Upper lobe of left lung (tissue), 6 donors: ENCODE measurements at places on chromosomes 7 and 10. TPM values are rescaled to one million over a fixed set of nuclear protein-coding genes. Genes with fewer than 3 reads are reported as not detected.

DNA sequence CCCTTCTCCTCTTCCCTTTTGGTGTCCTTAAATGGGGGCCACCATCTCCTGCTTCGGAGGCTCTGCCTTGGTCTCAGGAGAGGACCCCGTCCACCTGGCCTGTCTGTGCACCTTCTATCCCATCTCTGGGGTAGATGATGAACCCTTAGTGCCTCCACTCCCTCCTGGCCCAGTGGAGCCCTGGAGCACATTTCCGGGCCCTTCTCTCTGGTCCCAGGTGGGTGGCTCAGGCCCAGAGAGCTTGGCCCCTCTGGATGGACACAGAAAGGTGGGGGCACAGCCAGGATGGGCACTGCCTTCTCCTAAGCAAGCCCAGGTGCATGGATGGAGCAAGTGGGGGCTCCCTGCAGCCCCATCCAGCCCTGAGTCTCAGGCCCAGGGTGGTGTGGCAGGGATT lies 121.4 kb upstream of the RET start:
- peaks cover 15% of the 10 kb centered on the region for H3K4me1 ChIP-seq
- no peak overlapping the region for H3K27ac ChIP-seq
- no peaks in the 10 kb centered on the region for H3K36me3 ChIP-seq
- no peak overlapping the region for H3K4me3 ChIP-seq
- no peaks in the 10 kb centered on the region for H3K27me3 ChIP-seq

- no peaks in the 10 kb centered on the region for H3K36me3 ChIP-seq
- DNase-seq: no peak
- no peak overlapping the region for H3K27ac ChIP-seq
- H3K27me3 ChIP-seq: peaks cover 21% of the 10 kb centered on the region
- H3K4me3 ChIP-seq: no peak overlapping the region
These were observed 4.6 kb upstream of the TWIST1 start for GRCh38 chr7:19121977-19122588.

ZWINT gene
- total RNA-seq: 6.1 TPM

DNA sequence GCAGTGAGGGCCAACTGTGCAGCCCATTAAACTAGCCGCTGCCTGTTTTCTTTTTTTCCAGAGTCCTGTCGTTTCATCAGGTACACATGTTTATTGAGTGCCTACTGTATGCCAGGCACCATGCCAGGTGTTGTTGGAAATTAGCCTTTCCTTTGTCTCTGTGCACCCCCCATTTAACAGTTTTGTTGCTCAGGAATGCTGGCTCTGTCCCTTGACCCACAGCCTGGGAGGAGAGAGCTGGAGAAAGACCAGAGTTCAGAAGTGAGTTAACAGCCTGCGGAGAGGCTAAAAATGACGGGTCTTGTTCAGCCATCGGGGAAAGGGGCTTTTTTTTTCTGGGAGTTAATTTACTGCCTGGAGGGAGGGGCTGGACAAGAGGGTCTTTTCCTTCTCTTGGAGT lies 1.3 kb downstream of the LRMDA start:
- H3K27ac ChIP-seq: no peak overlapping the region
- no peak overlapping the region for H3K4me3 ChIP-seq
- no peaks in the 10 kb centered on the region for H3K27me3 ChIP-seq
- DNase-seq: no peak
- no peaks in the 10 kb centered on the region for H3K36me3 ChIP-seq

PCLO gene
- total RNA-seq: 5.2 TPM

DNA sequence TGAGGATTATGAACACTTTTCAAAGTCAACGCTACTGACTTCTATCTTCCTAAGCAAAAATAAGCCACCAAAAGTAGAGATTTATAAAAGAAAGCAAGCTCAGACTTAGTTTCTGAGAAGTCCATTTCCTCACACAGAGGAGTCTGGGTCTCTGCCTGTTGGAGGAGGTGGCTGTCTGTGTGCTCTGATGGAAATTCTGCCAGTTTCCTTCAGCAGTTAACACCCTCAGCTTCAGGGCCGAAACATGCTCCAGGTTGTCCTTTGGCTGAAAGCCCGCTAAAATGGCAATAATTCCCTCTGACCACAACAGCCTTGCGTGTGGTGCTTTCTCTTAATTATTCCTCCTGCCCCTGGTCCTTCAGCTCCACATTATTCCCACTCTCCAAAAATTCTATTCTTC lies 127.8 kb upstream of the LAMB4 start:
- no peaks in the 10 kb centered on the region for H3K36me3 ChIP-seq
- no peak for DNase-seq
- H3K4me1 ChIP-seq: no peaks in the 10 kb centered on the region
- H3K27me3 ChIP-seq: no peaks in the 10 kb centered on the region
- no peak overlapping the region for H3K27ac ChIP-seq

DNA sequence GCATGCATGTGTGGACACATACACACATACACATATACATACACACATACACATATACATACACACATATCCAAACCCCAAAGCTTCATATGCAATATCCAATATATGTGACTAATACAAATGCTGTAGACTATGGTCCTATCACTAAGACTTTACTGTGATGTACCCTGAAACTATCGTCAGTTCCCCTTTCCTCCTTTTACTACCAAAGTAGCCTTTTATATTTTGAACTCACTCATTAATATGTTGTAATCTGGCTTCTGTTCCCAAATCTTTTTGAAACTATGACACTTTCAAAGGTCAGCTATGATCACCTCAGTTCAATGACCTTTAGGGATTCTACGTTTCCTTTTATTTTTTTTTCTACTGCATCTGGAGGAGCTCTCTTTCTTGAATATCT lies 64.8 kb upstream of the TFEC start:
- H3K4me1 ChIP-seq: no peaks in the 10 kb centered on the region
- no peak for DNase-seq
- H3K4me3 ChIP-seq: no peak overlapping the region
- no peaks in the 10 kb centered on the region for H3K27me3 ChIP-seq

GRCh38 chr7:78636727-78637126 lies 816.7 kb downstream of the MAGI2 start:
- H3K4me3 ChIP-seq: no peak overlapping the region
- H3K4me1 ChIP-seq: no peaks in the 10 kb centered on the region
- H3K36me3 ChIP-seq: no peaks in the 10 kb centered on the region

DNA sequence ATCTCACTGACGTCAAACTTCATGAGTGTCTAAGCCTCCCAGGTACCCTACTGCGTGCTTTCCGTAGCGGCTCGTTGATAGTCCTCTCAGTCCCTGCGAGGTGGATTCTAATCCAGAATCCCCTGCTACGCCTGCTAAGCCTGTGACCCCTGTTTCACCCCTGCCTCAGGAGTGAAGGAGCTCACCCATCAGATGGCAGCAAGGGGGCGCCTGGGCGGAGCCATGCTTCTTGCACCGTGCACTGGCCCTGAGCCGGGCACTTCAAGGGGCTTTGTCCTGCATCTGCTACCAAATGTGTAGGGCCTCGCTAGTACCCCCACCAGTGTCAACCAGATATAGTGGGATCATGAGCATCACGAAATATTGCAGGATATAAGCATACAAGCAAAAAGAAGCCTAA lies 918 bp upstream of the STRA8 start:
- H3K27me3 ChIP-seq: no peaks in the 10 kb centered on the region
- H3K36me3 ChIP-seq: no peaks in the 10 kb centered on the region
- H3K4me3 ChIP-seq: no peak overlapping the region
- H3K4me1 ChIP-seq: no peaks in the 10 kb centered on the region

PAPOLB gene
- 0.23 TPM for total RNA-seq

DNA sequence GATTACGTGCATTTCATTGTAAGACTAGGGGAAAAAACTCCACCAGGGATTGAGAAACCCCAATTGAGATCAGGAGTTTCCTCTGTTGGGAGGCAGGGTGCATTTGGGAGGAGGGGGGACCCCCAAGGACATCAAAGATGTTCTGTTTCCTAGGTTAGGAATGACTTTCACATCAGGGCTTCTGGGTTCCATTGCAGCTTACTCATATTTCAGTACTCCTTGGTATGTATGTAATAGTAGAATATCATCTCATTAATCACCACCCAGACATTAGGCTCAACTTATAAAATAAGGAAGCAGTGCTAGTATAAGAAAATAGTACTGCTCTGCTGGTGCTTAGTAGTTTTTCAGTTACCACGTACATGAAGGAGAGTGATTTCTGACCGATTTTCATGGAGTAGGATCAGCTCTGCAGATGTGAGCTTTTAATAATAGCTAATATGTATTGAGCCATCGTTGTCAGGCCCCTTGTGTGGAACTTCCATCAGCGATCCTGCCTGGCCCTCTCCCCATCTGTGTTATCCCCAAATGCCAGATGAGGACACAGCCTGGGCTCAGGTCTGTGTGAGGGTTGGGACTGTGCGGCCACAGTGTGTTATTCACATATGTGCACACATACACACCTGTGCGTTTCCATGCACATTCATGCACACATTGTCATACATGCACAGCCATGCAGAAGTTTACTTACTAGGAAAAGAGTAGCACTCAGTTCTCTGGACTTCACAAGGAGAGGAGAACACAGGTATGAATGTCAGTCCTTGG lies 23.5 kb downstream of the UPP1 start:
- H3K4me1 ChIP-seq: no peaks in the 10 kb centered on the region
- no peak overlapping the region for H3K27ac ChIP-seq
- no peaks in the 10 kb centered on the region for H3K27me3 ChIP-seq
- no peak for DNase-seq

- DNase-seq: no peak
- H3K27me3 ChIP-seq: no peaks in the 10 kb centered on the region
- H3K36me3 ChIP-seq: no peaks in the 10 kb centered on the region
- H3K4me3 ChIP-seq: no peak overlapping the region
These were observed 27.7 kb upstream of the SOSTDC1 start for GRCh38 chr7:16493266-16493665.

MYL10 gene
- total RNA-seq: not detected

DNA sequence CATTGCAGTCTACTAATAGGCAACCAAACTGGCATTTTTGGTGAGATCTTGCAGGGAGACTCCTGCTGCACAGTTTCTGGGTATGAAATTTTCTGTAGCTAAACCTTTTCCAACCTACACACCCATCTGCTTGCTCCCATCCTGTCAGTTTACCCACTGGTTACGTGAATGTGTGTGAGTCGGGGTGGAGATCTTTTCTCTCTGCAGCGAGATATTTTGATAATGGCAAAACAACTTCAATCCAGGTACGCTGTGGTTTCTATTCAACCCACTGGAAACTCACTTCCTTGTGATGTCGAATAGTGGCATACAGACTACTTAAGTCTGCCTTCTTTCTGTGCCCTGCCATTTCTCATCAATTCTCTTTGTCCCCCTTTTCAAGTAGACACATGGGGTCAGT lies 4.5 kb downstream of the PLEKHA1 start:
- no peak overlapping the region for H3K4me3 ChIP-seq
- no peak for DNase-seq
- no peak overlapping the region for H3K27ac ChIP-seq
- no peaks in the 10 kb centered on the region for H3K27me3 ChIP-seq
- no peaks in the 10 kb centered on the region for H3K36me3 ChIP-seq

- no peak overlapping the region for H3K27ac ChIP-seq
- no peaks in the 10 kb centered on the region for H3K36me3 ChIP-seq
- no peak for DNase-seq
- no peaks in the 10 kb centered on the region for H3K4me1 ChIP-seq
- H3K4me3 ChIP-seq: no peak overlapping the region
These were observed 246.0 kb upstream of the SHH start for GRCh38 chr7:156058248-156058647.

HILPDA gene
- total RNA-seq: 6.2 TPM

OR6V1 gene
- total RNA-seq: not detected

GRCh38 chr10:112766636-112767035 lies 183.4 kb upstream of the TCF7L2 start:
- H3K4me3 ChIP-seq: no peak overlapping the region
- no peak for DNase-seq
- no peak overlapping the region for H3K27ac ChIP-seq
- no peaks in the 10 kb centered on the region for H3K27me3 ChIP-seq
- no peaks in the 10 kb centered on the region for H3K36me3 ChIP-seq
- no peaks in the 10 kb centered on the region for H3K4me1 ChIP-seq

GRCh38 chr10:132095403-132096113 lies 29.8 kb downstream of the JAKMIP3 start:
- H3K4me3 ChIP-seq: no peak overlapping the region
- H3K27ac ChIP-seq: no peak overlapping the region
- no peaks in the 10 kb centered on the region for H3K36me3 ChIP-seq
- H3K27me3 ChIP-seq: no peaks in the 10 kb centered on the region

DNA sequence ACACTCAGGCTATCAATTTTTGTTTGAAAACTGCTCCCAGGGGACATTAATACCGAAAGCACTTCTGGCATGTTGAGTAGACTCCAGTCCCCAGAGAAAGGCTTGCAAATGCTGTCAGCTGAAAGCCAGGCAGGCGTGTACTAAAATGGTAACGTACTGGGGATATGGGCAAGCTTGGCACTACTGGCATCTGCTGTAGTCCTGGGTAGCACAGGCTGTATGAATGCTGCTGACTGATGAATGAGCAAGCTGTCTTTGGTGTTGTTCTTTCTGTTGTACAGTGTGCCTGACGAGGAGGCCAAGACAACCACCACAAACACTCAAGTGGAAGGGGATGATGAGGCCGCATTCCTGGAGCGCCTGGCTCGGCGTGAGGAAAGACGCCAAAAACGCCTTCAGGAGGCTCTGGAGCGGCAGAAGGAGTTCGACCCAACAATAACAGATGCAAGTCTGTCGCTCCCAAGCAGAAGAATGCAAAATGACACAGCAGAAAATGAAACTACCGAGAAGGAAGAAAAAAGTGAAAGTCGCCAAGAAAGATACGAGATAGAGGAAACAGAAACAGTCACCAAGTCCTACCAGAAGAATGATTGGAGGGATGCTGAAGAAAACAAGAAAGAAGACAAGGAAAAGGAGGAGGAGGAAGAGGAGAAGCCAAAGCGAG lies 53.5 kb upstream of the AGBL3 start:
- no peak overlapping the region for H3K27ac ChIP-seq
- peaks cover 3% of the 10 kb centered on the region for H3K4me1 ChIP-seq
- no peaks in the 10 kb centered on the region for H3K27me3 ChIP-seq
- no peaks in the 10 kb centered on the region for H3K36me3 ChIP-seq
- peak; percentile 17 for DNase-seq
- no peak overlapping the region for H3K4me3 ChIP-seq

- peak; percentile 66 for DNase-seq
- no peaks in the 10 kb centered on the region for H3K4me1 ChIP-seq
- no peaks in the 10 kb centered on the region for H3K36me3 ChIP-seq
These were observed 628.7 kb downstream of the TYW1 start for GRCh38 chr7:67625257-67625737.

GRCh38 chr10:30763918-30764317 lies 134.4 kb upstream of the LYZL2 start:
- H3K27ac ChIP-seq: no peak overlapping the region
- no peaks in the 10 kb centered on the region for H3K27me3 ChIP-seq
- H3K4me3 ChIP-seq: no peak overlapping the region

CTTNBP2 gene
- total RNA-seq: 7.0 TPM

GRCh38 chr7:130293521-130293920 lies 560 bp downstream of the CPA4 start:
- H3K4me3 ChIP-seq: no peak overlapping the region
- no peak overlapping the region for H3K27ac ChIP-seq
- no peak for DNase-seq
- H3K27me3 ChIP-seq: no peaks in the 10 kb centered on the region

DNA sequence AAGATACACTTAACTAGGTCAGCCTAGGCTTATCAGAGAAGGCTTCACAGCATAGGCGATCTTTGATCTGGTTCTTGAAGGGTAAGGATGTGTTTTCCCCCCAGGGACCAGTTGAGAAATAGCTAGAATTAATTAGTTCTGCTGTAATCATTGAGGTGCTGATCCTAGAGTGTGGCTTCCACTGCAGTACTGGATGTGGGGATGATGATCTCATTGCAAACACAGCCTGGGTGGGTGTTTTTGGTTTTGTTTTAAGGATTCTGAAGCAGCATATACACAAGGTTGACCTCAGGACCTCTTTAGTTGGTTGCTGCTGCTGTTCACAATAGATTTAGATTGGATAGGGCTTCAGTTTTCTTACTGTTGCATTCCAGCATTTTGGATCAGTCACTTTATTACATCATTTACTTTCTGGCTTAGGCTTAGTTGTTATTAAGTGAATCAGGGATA lies 159.7 kb downstream of the AUTS2 start:
- DNase-seq: no peak
- no peaks in the 10 kb centered on the region for H3K27me3 ChIP-seq
- H3K4me3 ChIP-seq: no peak overlapping the region
- no peaks in the 10 kb centered on the region for H3K36me3 ChIP-seq
- H3K4me1 ChIP-seq: peaks cover 8% of the 10 kb centered on the region

ITGA8 gene
- total RNA-seq: 28.3 TPM
